RCC 7860 (cell line): ENCODE measurements at places on chromosomes 12 and 14.
A peak's percentile ranks its signal among the peaks of the same experiment; 100 is the strongest.

- DNase-seq, result no peak
Observed at GRCh38 chr12:102052192-102053061, 9.4 kb downstream of the WASHC3 start.

GRCh38 chr12:3641428-3642018 is 111.4 kb downstream of the CRACR2A start:
- DNase-seq, result peak; percentile 13

DNA sequence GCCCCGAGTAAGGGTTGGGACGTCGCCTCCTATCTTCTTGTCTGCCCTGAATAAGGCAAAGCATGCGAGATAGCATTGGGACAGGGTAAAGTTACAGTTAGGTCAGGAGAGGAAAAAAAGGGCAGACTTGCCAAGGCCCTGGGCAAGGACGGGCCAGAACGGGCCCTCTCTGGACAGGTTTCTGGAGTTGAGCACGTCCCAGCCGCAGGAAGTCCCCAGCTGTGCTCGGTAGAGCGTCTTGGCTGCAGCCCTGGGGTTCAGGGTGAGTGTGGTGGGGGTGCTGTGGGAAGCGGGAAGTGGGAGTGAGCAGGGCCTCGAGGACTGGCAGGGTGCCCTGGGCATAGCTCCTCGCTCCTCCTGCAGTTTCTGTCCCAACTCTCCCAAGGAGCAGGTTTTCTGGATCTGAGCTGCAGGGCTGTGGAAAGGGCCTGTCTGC is 5.4 kb downstream of the RPS6KL1 start:
- DNase-seq, result no peak

GRCh38 chr14:95514131-95515079 is 2.0 kb downstream of the SYNE3 start:
- no peak for DNase-seq

GRCh38 chr14:44778604-44779003 is 183.1 kb downstream of the KLHL28 start:
- peak; percentile 23 for DNase-seq

DNA sequence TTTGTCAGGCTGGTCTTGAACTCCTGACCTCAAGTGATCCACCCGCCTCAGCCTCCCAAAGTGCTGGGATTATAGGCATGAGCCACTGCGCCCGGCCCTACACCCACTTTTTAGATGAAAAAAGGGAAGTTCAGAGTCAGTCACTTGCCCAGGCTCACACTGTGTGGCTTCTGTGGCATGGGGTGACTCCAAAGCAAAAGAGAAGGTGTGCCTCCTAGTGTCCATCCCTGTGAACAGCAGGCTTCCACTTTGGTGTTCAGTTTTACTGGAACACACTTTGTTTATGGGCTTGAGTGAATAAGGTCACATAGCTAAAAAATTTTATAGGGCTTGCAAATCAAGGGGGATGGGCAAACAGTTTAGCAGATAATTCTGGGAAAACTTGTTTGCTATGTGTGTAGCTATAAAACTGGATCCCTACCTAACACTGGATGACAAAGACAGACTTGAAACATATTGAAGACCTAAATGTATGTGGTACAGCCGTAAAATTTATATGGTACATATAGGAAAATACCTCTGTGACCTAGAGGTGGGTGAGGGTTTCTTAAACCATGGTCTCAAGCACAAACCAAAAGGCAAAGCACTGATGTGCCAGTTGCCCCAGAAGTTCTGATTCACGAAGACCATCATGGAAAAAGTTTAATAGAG is 54.9 kb downstream of the EID3 start:
- peak; percentile 26 for DNase-seq
